ENCODE measurements at places on chromosomes 7 and 10.

- no peak for DNase-seq
Measured at GRCh38 chr7:2978408-2978807, 65.3 kb downstream of the CARD11 start.

- DNase-seq: no peak
Measured at GRCh38 chr10:79482304-79482703, 30.0 kb upstream of the EIF5AL1 start.

- no peak for DNase-seq
Measured at GRCh38 chr7:16930946-16931345, 49.2 kb upstream of the AGR3 start.

DNA sequence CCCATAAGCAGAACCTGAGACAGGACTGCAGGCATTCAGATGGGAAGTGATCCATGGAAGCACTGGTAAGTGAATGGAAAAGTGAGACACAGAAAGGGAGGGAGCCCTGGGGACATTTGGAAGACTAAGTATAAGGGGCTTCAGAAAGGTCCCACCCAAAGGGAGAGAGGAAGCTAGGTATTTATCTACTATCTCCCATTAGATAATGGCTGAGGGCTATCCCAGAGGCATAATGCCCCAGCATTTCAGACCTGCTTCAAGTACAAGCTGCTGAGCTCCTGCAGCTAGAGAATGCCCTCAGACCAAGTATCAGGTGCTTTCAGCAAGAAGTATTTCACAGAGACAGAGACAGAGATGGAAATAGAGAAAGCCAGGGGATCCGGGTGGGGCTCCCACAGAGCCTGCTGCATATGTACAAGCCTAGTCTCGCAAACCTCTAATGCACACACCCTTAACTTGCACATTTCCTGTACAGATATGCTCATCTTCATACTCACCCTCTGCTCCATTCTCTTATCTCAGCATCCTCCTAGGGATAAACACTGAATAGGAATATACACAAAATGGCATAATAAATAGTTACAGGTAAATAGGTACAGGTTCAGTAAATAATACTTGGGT, 20.2 kb downstream of the KDM7A start:
- no peak for DNase-seq

GRCh38 chr7:153044981-153045380, 285.4 kb downstream of the ACTR3B start:
- peak; percentile 61 for DNase-seq

- DNase-seq: no peak
Measured at GRCh38 chr7:80145780-80146422, 11.3 kb downstream of the GNAI1 start.

GRCh38 chr10:97708976-97709946, 4.3 kb upstream of the MARVELD1 start:
- DNase-seq: no peak

GRCh38 chr7:50229964-50230363, 74.6 kb upstream of the IKZF1 start:
- no peak for DNase-seq

DNA sequence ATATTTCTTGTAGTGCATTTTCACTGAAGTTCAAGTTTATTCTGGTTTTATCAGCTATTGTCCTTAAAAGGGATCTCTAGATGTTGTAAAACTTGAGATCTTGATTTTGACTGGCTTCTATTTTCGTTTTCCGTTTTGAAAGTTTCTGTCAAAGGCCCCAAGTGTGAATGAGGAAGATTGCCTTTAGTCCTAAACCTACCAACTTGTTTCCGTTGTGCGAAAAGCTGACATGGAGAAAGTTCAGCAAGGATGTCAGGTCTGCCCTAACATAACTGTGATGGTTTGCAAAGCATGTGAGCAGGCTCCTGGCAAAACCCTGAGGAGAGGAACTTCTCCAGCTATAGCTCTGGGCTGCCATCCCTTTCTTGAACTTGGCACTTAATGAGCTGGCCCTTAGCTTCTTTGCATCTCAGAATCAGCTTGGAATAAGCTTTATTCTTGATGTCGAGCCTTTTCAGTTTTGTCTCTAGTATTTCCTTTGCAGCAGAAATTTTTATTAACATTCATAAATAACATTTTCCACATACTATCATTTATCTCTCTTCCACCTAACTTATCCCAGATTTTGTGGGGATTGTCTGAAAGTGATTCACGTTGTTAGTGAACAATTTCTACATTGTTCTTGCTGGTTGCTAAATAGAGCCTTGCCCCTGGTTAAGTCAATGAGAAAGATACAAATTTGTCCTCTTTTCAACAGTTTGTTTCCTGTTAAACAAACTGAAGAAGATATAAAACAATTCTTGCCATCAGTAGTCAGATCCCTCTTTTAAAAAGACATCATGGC, 559.4 kb downstream of the SUGCT start:
- DNase-seq: no peak

DNA sequence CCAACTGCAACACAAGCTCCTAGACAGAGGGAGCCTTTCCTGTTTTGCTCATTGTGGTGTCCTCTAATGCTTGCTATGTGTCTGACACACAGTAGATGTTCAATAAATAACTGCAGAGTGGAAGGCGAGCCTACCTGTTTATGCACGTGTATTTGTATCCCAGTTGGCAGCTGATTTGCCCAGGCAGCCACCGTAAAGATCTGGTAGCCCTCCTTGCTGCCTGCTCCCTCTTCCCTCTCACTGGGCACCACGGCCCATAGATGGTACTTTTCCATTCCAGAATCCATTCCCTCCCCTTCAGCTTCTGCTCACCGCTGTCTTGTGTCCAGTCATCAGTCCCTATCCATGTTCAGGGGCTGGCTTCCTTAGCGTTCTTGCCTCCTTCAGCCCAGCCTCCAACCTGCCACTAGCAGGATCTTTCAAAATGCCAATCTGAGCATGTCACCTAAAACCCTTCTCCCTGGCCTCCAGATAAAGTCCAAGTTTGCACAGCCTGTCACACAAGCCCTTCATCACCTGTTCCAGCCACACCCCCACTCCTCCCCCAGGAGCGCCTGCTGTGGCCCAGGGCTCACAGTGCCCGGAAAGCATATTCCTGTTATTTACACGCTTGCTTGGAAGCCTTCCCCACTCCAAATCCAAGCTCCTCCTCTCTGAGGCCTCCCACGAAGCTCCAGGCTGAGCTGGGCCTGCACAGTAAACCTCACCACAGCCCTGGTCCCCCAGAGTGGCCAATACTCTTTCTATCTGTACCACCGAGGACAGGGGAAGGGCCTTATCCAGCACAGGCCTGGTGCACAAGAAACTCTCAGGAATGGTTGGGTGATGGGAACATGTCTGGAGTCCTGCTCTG, 21.0 kb downstream of the ZCCHC24 start:
- DNase-seq: no peak

GRCh38 chr10:122441961-122442360, 12.5 kb upstream of the ARMS2 start:
- DNase-seq: no peak

GRCh38 chr10:80041162-80041561, 37.3 kb upstream of the TMEM254 start:
- no peak for DNase-seq

DNA sequence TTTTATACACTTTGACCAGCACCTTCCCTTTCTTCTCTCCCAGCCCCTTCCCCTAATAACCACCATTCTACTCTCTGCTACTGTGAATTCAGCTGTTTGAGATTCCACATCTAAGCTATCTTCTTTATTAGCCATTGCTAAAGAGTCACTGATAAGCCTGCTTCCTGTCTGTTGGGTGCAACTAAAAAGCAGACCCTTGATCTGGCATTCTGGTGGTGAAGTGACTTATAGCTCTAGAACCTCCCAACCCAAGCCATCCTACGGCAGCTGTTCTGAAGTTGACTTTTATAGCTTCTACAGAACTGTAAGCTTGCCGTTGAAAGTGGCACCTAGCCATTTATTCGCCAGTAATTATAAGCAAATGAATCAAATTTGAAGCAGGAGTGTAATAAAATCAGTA, 105.6 kb downstream of the AHR start:
- no peak for DNase-seq

DNA sequence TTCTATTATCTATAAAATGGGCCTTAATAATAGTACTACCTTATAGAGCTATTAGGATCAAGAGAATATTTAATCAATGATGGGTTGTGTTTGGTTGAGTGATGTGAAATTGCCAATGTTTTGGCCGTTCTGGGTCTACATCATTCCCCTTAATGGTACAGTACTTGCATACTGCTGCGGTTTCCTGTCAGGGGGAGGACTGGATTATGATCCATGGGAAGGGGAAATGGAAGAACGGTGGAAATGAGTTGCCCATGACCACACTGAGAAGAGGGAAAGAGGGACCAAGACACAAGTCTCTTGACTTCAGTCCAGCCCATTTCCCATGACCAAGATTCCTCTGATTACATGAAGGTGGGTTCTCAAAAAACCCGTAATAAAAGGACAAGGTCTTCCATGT, 999 bp upstream of the MRPS24 start:
- DNase-seq: no peak

DNA sequence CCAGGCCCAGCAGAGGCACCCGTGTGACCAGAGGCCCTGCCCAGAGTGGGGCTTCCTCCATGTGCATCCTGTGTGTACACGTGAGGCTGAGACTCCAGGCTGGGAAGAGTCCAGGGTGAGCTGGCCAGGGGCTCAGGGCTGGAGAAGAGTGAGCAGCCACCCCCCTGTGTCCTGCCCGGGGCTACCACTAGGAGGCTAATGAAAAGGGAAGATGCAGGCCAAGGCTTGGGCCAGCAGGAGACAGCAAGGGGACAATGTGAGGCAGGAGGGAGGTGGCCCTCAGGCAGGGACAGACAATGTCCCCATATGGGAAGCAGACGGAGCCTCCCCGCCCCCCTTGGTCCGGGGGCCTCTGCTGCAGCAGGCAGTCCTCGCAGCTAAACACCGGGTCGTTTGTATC, 102.0 kb downstream of the HIF1AN start:
- no peak for DNase-seq

DNA sequence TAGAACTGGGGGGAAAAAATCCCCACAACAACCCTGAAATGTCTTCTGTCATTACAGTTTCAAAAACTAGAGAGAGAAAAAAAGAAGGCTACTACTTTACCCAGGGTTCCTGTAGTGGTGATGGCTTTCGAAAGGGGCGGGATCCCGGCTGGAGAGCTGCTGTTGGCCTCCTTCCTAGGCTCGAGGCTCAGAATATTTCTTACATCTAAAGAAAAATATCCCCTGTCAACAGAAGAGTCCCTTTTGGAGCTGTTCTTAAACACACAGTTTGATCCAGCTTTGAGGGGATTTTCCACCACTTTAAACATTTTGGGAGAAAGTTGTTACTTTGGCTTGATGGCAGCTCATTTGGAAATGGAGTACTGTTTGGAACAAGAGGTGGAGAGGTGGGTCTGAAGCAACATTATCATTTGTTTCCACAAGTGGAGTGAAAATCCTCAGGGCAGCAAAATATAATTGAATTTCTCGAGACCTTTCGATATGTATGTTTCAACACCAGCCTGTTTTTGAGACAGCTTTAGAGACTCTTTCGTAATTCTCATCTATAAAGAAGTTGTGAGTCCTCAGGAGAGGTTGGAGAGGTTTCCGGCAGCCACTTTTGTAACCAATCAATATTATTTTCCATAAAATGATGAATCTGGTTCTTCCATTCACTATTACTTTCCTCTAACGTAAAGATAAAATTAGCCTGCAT, 5.1 kb downstream of the HOXA13 start:
- DNase-seq: no peak

DNA sequence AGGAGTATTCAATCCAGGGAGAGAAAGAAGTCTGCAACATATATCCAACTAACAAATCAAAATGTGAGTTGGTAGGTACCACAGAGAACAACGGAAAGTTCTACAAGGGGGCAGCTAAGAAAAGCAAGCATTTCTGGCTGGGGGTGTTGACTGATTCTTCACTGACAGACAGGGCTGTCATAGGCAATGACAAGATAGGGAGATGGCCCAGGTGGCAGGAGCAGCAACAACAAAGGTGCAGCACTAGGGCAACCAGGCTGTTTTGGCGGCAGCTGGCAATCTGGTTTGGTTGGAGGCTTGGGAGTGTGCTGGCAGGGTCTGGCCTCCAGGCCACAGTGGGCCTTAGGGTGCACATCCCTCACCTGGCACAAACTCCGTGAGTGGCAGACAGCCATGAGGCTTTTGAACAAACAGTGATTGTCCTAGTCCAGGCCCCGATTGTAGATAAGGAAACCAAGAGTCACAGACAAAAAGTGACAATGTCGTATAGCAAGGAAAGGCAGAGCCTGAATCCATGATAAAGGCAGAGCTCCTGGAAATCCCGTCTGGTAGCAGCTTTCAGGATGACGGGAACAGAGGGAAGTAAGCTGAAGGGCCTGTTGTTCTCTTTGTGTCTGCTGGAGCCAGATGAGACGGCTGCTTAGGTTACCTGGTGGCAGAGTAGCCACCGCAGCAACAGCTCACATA, 28.4 kb downstream of the DPCD start:
- DNase-seq: no peak

DNA sequence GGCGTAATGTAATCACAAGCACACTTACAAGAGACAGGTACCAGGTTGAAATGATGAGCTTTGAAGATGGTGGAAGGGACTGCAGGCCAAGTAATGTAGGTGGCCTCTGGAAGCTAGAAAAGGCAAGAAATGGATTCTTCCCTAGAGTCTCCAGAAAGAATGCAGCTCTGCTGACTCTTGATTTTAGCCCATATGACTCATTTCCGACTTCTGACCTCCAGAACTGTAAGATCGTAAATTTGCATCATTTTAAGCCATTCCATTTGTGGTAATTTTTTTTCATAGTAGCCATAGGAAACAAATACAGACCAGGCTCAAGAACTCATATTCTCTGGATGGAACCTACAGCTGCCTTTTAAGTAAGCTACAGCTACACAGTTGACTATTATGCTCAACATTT, 315.5 kb downstream of the MAGI2 start:
- DNase-seq: no peak

GRCh38 chr10:44889834-44890233, 21.3 kb upstream of the TMEM72 start:
- DNase-seq: no peak
